Bone marrow (tissue), 2 donors: ENCODE measurements at places on chromosomes 2 and 18.

DNA sequence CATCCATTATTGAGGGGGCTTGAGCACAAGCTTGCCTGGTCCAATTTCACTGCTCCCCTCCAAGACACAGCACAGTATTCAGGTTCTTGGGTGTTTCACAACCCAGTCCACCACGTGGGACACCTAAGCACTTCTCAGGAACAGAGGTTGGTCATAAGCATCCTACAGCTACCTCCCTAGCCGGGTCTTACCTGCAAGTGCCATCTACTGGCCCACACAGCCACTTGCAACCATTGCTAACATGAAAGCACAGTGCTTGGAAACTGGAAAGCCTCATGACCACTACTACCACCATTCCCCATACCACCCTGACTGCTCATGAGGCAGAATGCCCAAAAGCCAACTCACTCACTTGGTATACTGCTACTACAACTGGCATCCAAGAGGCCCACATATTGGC lies 105.7 kb upstream of the RPRM start:
- no peak for DNase-seq

GRCh38 chr2:68992933-68993332 lies 18.5 kb downstream of the GKN1 start:
- no peak for DNase-seq

DNA sequence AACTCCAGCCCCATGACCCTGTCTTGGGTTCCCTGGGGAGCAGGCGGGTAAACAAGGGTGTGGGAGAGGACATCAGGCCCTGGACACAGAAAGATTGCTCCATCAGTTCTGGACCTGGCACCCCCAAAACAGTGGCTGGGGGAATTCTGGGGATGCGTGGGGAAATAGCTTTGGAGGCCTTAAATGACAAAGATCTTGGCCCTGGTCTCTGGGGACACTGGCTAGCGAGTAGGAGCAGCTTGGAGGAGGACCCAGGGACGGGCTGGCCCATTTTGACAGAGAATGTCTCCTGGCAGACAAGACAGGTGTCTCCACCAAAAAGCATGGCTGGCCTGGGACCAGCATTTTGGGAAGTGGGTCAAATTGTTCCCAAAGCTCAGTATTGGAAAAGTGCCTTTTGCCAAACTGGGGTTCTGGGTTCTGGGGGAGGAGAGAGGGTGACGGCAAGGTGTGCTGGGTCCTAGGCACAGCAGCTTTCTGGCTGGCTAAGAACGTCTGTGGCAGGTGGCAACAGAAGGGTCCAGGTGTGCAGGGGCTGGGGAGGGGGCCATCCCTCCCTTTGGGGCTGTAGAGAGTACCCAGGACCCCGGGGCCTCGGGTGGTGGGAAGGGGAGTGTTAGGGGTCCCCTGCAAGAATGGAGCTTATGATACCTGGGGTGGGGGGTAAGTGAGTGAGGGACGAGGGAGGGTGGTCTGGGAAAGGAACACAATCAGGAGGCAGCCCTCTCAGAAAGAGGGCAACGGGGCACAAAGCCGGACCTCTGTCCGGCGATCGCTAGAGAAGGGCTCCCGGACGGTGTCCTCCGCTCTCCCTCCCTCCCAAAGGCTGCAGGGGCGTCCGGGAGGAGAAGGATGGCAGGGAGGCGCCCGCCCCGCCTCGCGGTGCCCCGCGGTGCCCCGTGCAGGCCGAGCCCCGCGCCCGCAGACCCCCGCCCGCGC lies 556 bp downstream of the CYRIA start:
- no peak for DNase-seq

DNA sequence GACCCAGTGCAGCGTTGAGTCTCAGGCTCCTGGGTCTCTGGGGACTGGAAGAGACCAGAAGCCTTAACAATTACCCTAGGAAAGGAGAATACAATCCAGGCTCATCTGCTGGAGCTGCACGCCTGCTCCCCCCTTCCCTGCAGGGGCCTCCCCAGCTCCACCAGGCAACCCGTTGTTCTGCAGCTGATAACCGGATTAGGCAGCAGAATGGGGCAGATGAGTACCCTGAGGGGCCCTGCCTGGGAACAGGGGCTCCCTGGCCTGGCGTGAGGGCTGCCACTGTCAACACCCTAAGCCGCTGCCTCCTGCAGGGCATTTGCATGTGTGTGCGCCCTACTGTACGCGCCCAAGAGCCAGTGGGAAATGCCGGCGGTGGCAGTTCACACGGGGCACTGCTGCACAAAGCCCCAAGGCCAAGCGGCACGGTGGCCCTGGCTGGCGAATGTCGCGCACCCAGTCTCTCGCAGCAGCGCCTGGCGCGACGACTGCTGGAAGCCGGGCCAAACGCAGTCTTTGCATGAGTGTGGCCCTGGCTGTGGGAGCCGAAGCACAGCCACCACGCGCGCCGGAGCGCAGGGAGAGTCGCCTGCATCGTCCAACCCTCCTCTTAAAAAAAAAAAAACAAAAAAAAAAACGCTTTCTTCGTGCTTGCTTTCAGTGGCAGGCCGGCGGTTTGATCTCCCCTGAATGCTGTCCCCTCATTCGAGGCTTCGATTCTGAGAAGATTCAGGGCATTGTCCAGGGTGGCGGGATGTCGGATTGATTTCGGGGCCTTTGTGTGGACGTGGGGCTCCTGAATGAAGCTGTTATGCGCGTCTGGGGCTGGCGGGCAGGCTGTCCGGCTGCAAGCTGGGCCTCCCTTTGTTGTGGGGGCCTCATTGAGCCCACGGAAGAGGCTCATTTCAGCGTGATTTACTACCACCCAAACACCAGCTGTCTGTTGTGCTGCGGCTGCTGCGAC lies 63.8 kb downstream of the SETBP1 start:
- no peak for DNase-seq

DNA sequence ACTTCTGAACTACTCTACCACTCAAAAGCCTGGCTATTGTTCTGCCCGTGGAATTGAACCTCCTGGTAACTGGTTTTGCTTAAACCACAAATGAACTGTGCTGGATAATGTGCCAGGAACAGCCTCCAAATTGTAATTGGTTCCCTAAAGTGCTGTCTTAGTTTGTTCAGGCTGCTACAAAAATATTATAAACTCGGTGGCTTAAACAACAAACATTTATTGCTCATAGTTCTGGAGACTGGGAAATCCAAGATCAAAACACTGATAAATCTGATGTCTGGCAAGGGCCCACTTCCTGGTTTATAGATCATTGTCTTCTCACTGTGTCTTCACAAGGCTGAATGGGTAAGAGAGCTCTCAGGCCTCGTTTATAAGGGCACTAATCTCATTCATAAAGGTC lies 149.2 kb upstream of the NCKAP5 start:
- DNase-seq = no peak

GRCh38 chr2:178730049-178730448 lies 77.2 kb downstream of the TTN start:
- no peak for DNase-seq

DNA sequence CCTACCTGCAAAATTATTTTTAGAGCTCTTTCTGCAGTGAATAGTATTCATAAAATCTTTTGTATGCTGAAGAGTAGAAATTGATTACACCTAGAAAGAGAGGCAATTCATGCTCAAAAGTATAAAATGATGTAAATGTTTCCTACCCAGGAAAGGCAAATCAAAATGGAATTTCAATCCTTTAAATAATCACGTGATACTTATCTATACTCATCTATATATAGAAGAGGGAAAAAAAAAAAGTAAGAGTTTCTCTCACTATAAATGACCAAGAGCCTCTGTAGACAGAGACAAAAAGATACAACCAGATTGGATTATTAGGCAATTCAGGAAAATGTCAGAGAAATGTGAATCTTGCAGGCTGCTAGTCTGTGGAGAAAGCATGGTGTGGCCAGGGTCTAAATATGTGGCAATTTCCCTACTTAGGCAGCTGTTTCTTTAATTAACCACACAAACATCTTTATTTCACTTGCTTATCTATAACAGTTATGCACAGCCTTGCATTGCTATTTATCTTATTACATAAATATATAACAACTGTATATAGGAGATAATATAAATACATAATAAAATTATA lies 39.5 kb downstream of the METTL8 start:
- no peak for DNase-seq

DNA sequence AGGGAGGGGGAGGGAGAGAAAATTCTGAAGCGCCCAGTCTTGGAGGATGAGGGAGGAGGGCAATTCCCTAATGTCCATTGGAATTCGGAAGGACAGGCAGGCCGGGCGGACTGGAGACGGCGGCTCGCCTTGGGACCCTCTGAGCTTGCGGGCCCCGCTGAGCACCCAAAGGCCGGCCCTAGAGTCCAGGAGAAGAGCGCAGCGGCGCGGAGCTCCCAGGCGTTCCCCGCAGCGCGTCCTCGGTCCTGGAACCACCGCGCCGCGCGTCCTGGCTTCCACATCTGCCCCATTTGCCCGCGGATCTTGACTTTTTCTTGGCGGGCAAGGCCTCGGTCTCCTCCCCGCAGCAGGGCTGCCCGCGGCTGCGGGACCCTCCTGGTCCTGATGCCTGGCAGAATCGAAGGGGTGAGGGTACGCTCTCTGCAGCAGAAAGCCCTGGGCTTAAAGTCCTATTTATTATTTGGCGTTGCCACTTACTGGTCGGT lies 675 bp upstream of the MLPH start:
- no peak for DNase-seq

DNA sequence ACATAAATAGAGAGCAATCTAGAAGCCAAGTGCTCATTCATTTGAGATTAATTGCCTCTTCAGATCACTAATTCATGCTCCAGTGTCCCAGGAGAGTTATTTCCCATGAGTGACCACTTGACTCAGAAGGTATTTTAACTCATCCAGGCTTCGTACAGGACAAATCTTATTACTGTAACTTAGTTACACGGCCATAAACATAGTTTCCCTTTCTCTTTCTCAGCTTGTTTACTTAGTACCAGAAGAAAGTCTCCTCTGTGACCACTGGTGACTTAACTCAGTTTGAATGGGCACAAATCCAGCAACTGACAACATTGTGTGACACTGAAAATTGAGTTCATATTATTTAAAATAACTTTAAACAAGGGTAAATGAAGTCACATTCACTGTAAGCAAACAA lies 25.3 kb downstream of the MMADHC start:
- no peak for DNase-seq

GRCh38 chr2:5343785-5344335 lies 348.3 kb upstream of the SOX11 start:
- no peak for DNase-seq

DNA sequence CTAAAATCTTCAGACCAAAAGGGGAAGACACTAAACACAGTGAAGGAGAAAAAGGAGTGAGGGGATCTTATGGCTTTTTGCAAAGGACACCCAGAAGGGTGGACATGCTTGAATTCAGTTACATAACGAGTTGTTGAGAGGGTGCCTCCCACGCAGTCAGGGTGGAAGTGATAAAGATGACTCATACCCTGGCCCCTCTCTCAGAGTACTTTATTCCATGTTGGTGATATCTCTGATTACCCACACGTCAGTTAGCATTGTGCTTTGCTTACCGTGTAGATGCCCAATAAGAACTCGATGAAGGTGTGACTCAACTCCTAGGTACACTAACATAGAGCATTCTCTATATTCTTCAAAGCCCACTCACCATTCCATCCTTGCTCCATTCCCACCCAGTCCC lies 44.4 kb downstream of the EN1 start:
- DNase-seq = no peak

DNA sequence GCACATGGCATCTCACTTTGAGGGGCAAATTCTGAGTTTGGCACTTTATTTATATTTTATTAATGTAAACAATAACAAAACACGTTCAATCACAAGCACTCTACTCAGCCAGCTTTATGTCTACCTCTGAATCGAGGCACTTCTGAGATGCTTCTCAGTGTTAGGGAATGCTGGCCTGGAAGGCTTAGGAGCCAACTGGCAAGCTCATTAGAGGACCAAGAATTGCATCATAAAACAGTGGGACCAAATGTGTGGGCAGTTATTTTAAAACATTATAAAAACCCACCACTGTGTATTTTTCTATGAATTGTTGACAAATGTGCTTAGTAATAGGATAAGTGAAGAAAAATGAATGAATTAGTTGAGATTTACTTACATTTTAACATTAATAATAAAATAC lies 46.8 kb upstream of the SMIM21 start:
- DNase-seq = no peak

GRCh38 chr2:185417111-185417510 lies 321.5 kb upstream of the FSIP2 start:
- no peak for DNase-seq

DNA sequence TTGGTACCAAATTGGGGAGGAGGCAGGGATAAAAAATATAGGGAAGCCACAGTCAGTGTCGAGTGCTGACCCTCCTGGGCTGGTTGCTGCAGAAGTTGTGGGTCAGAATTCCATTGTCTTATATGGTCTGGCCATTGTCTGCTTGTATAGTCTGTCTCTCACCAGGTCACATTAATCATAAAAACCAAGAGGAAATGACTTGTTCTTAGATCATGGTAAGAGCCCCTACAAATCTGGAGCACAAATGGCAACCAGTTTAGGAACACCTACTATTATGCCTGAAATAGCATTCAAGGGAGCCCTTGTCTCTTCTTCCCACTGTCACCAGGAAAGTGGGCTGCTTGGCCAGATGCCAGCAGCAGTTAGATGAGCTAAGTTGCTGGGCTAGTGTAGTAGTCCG lies 119.7 kb upstream of the RMP24 start:
- DNase-seq = no peak

DNA sequence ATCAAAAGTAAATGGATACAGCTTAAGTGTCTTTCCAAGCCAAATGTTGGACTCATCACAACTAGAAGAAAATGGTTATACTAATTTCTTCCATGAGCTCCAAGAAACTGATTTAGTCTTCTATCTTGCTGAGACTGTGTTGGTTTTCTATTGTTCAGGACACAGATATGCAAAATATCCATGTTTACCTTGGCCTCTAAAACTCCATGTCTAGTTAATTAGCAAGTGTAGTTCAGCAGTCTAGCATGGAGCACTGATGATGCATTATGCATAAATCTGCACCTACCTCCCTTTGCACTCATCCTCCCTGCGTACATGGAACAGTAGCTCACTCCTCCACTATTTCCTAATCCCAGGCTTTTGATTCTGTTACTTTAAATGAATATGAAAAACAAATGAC lies 731.4 kb upstream of the CHAC2 start:
- DNase-seq = no peak

DNA sequence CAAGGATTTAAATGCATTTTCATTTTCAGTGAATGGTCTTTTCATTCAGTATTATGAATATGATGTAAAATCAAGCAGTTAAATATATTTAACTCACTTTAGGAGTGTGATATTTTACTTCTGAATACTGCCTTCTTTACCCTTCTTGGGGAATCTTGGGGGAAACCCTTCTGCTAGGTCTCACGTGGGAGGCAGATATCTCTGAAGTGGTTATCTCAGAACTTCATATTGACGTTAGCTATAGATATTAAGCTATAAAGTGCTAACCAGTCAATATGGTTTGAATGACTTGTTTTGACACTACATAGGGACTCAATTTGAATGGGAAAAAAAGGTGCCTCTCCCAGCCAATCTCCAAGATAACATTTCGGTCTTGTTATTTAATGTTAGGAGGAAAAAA lies 9.8 kb downstream of the REL start:
- DNase-seq = no peak

DNA sequence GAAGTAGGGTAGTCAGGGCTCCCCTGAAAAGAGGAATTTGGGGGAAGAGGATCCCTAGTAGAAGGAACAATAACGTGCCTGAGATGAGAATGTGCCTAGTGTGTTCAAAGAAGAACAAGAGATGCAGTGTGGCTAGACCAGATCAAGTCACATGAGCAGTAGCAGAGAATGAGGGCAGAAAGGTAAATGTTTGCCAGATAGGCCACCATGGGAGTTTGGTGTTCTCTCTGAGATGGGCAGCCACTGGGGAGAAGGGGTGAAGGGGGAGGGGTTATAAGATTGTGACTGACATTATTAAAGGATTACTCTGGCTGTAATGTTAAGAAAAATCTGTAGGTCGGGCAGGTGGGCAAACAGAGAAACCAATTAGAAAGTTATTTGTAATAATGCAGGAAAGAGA lies 166.0 kb downstream of the LCLAT1 start:
- no peak for DNase-seq
